ENCODE measurements at places on chromosomes 13 and 19.

DNA sequence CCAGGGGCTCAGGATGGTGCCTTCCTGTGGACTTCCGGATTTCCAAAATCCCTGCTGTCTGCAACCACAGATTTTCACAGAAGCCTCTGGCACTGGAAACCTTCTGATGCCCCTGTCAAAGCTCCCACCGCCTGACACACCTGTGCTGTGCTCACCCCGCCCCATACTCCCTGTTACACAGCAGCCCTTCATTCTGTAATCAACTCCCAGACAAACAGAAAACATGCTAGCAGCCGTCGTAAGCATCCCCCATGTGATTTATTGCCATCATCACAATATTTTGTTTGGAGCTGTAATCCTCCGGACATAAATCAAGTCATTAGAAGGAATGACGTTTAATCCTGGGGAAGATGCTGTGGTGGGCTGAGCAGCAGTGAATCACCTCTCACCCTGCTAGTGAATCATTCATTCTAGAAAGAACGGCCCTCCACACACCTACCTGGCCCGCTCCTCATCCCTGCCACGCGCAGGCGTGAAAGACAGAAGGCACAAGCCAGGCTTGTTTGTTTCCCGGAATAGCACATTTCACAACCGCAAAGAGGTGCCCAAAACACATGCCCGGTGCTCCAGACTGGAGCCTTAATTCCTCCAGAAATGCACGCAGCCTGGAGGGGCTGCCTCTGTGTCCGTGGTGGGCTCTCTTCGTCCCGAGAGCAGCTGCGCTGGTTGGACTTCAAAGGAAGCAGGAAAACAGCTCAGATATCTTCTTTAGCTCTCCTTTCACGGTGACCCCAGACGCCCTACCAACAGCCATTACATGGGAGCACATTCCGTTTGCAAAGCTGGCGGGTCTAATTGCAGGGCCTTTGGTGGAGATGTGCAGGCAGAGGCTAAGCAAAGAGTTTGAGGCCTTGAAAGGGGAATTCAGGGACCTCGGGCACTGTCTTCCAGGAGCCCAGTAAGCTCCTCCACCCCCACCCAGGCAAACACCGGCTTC, 41.3 kb upstream of the KCTD15 start:
- DNase-seq = no peak

- DNase-seq = no peak
Measured at GRCh38 chr13:70708775-70709174, 600.5 kb upstream of the KLHL1 start.

DNA sequence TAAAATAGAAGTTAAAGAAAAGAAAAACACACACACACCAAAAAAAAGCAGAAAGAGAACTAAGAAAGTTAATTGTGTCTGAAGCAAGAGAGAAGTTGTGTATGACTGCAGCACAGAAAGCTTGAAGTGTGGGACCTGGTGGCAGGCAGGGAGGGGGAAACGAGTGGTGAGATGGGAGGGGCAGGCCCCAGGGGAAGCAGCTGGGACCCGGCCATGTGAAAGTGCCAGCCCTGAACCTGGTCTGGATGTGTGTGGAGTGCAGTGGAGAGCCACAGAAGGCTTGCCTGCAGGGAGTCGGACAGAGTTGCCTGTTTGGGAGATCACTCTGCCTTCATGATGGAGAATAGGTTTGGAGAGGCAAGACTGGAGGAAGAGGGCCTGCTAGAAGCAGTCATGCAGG, 199.0 kb downstream of the GGACT start:
- no peak for DNase-seq

GRCh38 chr13:26458196-26458749, 99.2 kb upstream of the WASF3 start:
- no peak for DNase-seq
